ENCODE measurements at places on chromosomes 1 and 21.

- no peak overlapping the region for H3K27ac ChIP-seq
- no peak for DNase-seq
- no peaks in the 10 kb centered on the region for H3K27me3 ChIP-seq
- H3K36me3 ChIP-seq: no peaks in the 10 kb centered on the region
Observed at GRCh38 chr1:241213139-241213538, 143.9 kb downstream of the RGS7 start.

GRCh38 chr21:44556879-44557278 lies 1.7 kb downstream of the KRTAP10-3 start:
- no peaks in the 10 kb centered on the region for H3K36me3 ChIP-seq
- H3K27ac ChIP-seq: no peak overlapping the region
- peaks cover 18% of the 10 kb centered on the region for H3K27me3 ChIP-seq
- no peaks in the 10 kb centered on the region for H3K4me1 ChIP-seq
- no peak for DNase-seq

DNA sequence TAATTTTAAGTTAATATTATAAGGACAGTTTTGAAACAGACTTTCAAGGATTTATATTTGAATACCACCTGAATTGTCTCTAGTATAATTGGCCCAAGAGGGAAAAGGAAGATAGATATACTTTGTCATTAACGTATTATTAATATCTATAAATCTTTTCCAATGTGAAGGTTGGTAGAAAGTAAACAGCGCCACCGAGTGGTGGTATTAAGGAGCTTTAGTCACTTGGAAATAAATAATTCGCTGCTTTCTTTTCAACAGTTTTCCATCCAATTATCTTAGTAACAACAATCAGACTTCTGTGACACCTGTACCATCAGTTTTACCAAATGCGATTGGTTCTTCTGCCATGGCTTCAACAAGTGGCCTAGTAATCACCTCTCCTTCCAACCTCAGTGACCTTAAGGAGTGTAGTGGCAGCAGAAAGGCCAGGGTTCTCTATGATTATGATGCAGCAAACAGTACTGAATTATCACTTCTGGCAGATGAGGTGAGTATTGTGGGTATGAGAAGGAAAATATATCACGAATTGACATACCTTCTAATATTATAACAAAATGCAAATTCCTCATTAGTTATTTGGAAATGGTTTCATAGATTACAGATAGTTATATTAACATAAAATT lies 37.7 kb downstream of the SH3GLB1 start:
- no peaks in the 10 kb centered on the region for H3K4me1 ChIP-seq
- H3K27ac ChIP-seq: no peak overlapping the region
- peaks cover 32% of the 10 kb centered on the region for H3K36me3 ChIP-seq
- no peak overlapping the region for H3K4me3 ChIP-seq
- no peak for DNase-seq
- H3K27me3 ChIP-seq: no peaks in the 10 kb centered on the region

DNA sequence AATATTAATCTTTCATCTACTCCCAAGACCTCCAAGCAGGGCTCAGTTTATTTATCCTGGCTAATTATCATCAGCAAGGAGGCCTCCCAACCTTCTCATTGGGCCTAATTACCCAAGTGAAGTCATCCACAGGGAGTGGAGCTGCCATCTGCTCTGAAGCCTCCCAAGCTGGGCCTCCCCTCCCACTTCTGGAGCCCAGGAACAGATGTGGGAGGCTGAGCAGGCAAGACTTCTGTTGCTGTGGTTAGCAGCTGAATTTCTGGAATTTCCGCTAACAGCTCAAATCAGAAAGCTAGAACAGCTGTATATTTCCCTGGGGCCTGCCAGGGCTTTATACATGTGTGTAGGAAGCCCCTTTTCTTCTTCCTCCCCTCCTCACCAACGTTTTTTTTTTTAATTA lies 127.5 kb downstream of the UCK2 start:
- H3K4me1 ChIP-seq: no peaks in the 10 kb centered on the region
- H3K4me3 ChIP-seq: no peak overlapping the region
- DNase-seq: no peak
- H3K27me3 ChIP-seq: peaks cover 2% of the 10 kb centered on the region
- no peak overlapping the region for H3K27ac ChIP-seq

GRCh38 chr21:19999369-20000272 lies 998.6 kb upstream of the NCAM2 start:
- H3K27ac ChIP-seq: no peak overlapping the region
- H3K27me3 ChIP-seq: no peaks in the 10 kb centered on the region
- H3K36me3 ChIP-seq: no peaks in the 10 kb centered on the region
- DNase-seq: no peak
- no peak overlapping the region for H3K4me3 ChIP-seq
- H3K4me1 ChIP-seq: no peaks in the 10 kb centered on the region

DNA sequence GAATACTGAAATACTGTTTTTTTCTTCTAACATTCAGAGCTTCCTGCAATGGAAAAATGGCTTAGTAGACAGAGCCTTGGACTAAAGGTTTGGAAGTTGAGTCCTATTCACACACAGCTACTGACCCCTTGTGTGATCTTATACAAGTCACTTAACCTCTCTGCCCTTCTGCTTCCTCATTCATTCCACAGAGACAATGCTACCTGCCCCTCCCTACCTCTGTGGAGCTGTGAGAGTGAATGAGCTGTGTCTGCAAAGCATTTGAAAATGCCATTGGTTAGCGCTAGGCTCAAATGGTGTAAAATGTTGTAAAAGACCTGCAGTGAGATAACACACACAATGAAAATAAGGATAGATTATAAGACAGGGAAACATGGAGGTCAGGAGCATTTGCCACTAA lies 214.4 kb downstream of the BARHL2 start:
- H3K36me3 ChIP-seq: no peaks in the 10 kb centered on the region
- no peak overlapping the region for H3K4me3 ChIP-seq
- peaks cover 19% of the 10 kb centered on the region for H3K27me3 ChIP-seq
- DNase-seq: no peak
- H3K27ac ChIP-seq: no peak overlapping the region

GRCh38 chr21:37711286-37711829 lies 204.9 kb downstream of the KCNJ6 start:
- no peaks in the 10 kb centered on the region for H3K4me1 ChIP-seq
- H3K36me3 ChIP-seq: no peaks in the 10 kb centered on the region
- H3K27me3 ChIP-seq: peaks cover 10% of the 10 kb centered on the region
- DNase-seq: no peak

DNA sequence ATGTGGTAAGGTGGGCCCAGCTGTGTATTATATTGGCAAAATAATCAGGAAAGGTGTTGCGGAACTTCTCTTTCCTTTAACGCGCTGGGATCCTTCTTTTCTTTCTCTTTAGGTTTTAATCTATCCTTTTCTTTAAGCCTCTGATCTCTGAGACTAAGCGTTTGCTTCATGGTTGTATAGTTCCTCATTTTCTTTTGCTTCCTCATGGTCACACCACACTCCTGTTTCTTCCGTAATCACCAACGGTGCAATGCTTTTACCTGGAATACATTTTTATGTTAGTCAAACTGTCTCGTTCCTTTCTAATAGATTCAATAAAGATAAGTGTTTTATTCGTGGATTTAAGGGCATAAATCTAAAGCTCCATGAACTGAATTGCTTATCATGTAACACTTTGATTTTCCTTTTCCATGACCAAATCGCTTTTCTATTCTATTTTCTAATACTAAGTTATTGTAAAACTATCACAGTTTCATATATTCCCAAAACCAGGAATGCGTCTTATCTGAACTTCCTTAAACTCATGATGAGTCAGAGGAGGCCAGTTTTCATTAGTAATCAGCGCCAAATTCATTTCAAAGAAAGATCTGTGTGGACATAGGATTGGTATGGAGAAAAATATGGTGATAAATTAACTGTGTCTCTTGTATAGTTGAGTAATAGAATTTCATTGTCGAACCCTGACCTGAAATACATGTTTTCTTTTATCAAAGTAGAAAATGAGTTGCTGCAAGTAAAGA lies 12.2 kb downstream of the SDCCAG8 start:
- peaks cover 16% of the 10 kb centered on the region for H3K36me3 ChIP-seq
- H3K27ac ChIP-seq: no peak overlapping the region
- H3K27me3 ChIP-seq: no peaks in the 10 kb centered on the region
- H3K4me1 ChIP-seq: peaks cover 8% of the 10 kb centered on the region

DNA sequence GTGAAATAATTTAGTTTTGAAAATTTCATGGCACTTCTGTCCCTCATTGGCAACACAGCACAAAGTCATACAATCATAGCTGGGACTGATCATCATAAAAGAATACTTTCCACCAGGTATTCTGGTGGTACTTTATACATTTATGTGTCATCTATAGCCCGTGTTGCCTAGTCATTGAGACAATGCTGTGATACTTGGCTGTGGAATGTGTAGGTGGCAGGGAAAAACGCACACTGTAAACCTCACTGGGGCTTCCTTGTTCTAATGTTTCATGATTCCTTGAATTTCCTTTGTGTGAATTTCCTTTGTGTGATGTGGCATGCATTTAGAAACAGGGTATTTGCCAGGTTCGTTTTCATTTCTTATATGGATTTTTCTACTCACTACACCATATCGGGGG lies 118.3 kb downstream of the FMN2 start:
- no peaks in the 10 kb centered on the region for H3K4me1 ChIP-seq
- no peak for DNase-seq
- no peaks in the 10 kb centered on the region for H3K27me3 ChIP-seq
- no peak overlapping the region for H3K4me3 ChIP-seq

- peaks cover 31% of the 10 kb centered on the region for H3K36me3 ChIP-seq
- no peaks in the 10 kb centered on the region for H3K27me3 ChIP-seq
- H3K4me3 ChIP-seq: no peak overlapping the region
- no peak overlapping the region for H3K27ac ChIP-seq
- peaks cover 8% of the 10 kb centered on the region for H3K4me1 ChIP-seq
Observed at GRCh38 chr1:51753969-51754368, 124.6 kb downstream of the NRDC start.

GRCh38 chr21:27671207-27671606 lies 704.3 kb upstream of the ADAMTS5 start:
- H3K27ac ChIP-seq: no peak overlapping the region
- no peaks in the 10 kb centered on the region for H3K27me3 ChIP-seq
- H3K4me3 ChIP-seq: no peak overlapping the region
- H3K4me1 ChIP-seq: no peaks in the 10 kb centered on the region

GRCh38 chr21:18370301-18370700 lies 33.3 kb downstream of the TMPRSS15 start:
- H3K36me3 ChIP-seq: no peaks in the 10 kb centered on the region
- no peak overlapping the region for H3K27ac ChIP-seq
- H3K27me3 ChIP-seq: no peaks in the 10 kb centered on the region
- no peaks in the 10 kb centered on the region for H3K4me1 ChIP-seq
- DNase-seq: no peak
- no peak overlapping the region for H3K4me3 ChIP-seq

GRCh38 chr1:49626472-49626871 lies 397.3 kb downstream of the AGBL4 start:
- H3K27ac ChIP-seq: no peak overlapping the region
- no peaks in the 10 kb centered on the region for H3K36me3 ChIP-seq
- no peak overlapping the region for H3K4me3 ChIP-seq

DNA sequence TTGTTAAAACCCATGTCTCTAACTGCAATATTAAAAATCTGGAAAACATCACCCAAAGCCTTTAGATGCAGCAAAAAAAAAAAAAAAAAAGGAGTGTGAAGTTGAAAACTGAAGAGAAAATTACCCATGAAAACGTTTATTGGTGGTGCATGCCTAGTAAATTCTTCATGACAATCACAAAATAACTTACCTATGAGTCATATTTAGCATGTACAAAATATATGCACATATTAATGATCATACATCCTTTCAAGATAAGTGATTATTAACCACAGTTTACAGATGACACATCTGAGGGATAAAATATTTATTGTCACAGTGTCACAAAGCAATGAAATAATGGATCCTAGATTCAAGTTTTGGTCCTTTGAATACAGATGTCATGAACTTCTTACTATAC lies 505.2 kb upstream of the NR5A2 start:
- no peak for DNase-seq
- H3K4me3 ChIP-seq: no peak overlapping the region
- H3K27me3 ChIP-seq: peaks cover 3% of the 10 kb centered on the region
- no peaks in the 10 kb centered on the region for H3K36me3 ChIP-seq

DNA sequence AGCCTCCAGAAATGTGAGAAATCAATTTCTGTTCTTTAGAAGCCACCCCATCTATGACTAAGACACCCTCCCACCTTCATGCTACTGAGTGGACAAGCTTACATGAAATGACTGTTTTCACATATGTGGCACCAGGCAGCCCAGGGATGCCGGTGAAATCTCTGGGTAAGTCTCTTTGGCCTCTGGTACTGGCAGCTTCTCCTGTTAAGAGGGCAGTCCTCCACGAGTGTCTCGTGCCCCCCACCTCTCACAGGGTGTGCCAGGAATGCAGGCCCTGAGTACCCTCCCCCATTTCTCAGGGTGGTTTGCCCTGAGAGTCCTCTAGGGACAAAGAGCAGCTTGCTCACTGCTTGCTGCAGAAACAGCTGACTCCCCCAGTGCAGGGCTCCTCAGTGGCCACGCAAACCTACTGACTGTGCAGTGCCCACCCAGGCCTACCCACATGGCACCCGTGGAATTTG lies 3.2 kb upstream of the PRXL2B start:
- H3K36me3 ChIP-seq: peaks cover 15% of the 10 kb centered on the region
- peak overlapping the region; percentile 86 for H3K27ac ChIP-seq
- no peaks in the 10 kb centered on the region for H3K27me3 ChIP-seq
- DNase-seq: no peak

GRCh38 chr1:45012639-45013278 lies 705 bp downstream of the UROD start:
- peaks cover 34% of the 10 kb centered on the region for H3K4me1 ChIP-seq
- peaks cover 21% of the 10 kb centered on the region for H3K36me3 ChIP-seq
- H3K4me3 ChIP-seq: peak overlapping the region; percentile 78
- no peak for DNase-seq
- no peaks in the 10 kb centered on the region for H3K27me3 ChIP-seq

DNA sequence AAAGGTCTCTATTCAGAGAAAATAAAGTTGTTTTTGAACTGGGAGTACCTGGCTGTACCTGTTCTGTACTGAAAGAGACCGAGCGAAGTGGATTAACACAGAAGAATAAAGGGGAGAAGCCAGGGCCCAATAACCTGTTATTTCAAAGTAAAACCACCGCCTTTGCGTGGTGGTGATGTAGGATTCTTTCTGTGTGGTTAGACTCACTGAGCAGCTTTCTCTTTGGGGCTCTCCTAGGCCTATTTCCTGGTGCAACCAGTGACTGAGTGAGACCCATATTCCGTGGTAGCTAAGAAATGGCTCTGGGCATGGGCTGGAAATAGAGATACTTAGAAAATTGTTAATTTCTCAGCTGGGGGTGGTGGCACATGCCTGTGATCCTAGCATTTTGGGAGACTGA lies 99.9 kb downstream of the XCL2 start:
- H3K27ac ChIP-seq: peak overlapping the region; percentile 79
- peaks cover 55% of the 10 kb centered on the region for H3K4me1 ChIP-seq
- H3K36me3 ChIP-seq: peaks cover 7% of the 10 kb centered on the region
- H3K27me3 ChIP-seq: no peaks in the 10 kb centered on the region
- DNase-seq: peak; percentile 33

Measured in activated T-helper 2 cell treated with anti-CD3 and anti-CD28 coated beads, Interferon-gamma antibody, Interleukin-2, Interleukin-4, amounts not matched to agents 10 μg/mL and 5 μg/mL and 100 μg/mL, durations not matched to agents 14 hours and 24 hours and 36 hours (primary cell).